Stimulated activated CD8-positive, alpha-beta memory T cell treated with anti-CD3 and anti-CD28 coated beads, Interleukin-2, amount 100 ng/mL, for 1 hour (primary cell): ENCODE measurements at places on chromosomes 4 and X.

GRCh38 chr4:45100956-45101818 lies 374.8 kb upstream of the GNPDA2 start:
- DNase-seq, result no peak

DNA sequence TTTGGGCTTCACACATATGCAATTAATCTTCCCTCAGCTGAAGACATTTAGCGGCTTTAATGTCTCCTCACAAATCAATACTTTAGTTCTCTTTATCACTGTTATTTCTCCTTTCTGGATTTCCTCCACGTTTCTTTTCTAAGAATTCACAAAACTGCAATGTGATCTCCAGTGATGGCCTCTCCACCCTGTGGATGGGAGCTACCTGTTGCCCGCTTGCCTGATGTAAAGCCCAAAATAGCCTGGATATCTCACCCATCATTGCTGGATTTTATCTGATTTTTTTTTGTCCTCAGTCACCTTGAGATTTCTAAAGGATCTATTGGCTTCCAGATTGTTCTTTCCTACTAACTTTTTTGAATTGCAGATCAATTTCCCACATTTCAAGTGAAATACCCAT lies 129.3 kb upstream of the FAM241A start:
- no peak for DNase-seq

GRCh38 chrX:133402830-133403625 lies 12.3 kb downstream of the GPC4 start:
- no peak for DNase-seq

GRCh38 chr4:38993683-38994082 lies 38.5 kb downstream of the TMEM156 start:
- DNase-seq, result no peak

DNA sequence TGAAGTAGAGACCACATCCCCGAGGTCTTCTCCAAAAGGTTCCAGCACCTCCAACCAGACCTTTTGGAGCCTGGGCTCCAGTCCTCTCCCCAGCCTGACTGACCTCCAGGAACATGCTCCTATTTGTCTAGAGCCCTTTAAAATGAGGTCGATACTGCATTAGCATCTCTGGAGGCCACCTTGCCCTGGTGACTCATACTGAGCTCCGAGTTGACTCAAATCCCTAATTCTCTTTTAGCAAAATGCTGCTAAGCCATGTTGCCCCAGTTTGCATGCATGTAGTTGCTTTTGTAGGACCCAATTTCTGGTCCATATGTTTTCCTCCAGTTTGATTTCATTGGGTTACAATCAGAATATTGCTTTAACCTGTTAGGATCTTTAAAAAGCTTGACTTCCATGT lies 43.5 kb upstream of the CITED1 start:
- no peak for DNase-seq

DNA sequence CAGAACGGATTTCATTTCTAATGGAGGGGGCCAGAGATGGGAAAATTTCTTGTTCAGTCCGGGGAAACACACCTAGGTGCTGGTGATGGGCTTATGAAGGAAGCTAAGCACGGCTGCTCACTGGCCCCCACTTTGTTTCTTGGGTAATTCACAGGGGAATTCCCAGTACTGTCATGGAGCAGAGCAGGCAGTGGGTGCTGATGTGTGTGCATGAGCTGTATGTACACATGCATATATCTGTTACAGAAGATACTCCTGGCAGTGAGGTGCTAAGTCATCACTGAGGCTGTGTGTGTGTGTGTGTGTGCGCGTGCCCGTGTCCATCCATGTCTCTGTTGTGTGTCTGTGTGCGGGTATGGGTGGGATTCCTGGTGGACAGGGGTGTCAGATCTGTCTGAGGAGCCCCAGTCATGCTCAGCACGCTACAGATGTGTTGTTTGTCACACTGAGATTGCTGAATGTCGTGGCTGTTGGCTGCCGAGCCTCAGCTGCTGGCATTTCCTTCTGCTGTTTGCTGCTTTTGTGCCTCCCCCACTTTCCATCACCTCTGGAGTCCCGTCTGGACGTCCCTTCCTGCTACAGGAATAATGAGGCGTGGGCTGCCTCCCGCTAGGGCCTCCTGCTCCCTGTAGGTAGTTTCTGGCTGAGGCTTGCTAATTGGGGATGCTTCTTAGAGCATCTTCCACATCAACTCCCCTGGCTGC lies 53.3 kb downstream of the JADE1 start:
- no peak for DNase-seq

DNA sequence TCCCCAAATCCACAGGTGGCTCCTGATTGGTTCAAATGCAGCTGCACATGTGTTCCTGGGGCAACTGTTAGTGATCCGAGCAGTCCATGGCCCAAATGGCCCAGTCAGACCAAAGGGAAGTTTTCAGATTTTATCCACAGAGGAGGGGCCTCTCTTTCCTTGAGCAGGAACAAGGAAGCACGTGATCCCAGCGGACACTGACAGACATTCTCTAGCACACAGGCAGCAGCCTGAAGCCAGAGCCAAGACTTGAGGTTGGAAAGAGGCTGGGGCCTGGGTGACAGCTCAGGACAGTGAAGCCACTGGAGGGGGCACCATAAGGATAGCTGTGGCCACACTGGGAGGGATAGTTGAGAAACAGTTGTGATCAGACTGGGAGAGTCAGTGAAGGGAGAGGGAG lies 3.5 kb upstream of the ZFP92 start:
- DNase-seq, result no peak

DNA sequence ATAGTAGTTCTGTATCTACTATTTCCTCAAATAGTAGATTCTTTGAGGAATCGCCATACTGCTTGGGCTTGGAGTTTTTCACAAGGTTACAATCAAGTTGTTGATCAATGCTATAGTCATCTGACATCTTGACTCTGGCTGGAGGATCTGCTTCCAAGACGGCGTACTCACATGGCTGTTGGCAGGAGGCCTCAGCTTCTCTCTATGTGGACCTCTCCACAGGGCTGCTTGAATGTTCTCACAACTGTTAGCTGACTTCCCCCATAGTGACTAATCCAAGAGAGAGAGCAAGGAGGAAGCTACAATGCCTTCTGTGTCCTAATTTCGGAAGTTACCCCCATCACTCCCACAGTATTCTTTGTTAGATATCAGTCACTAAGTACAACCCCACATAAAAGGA lies 10.3 kb downstream of the EGFL6 start:
- no peak for DNase-seq

DNA sequence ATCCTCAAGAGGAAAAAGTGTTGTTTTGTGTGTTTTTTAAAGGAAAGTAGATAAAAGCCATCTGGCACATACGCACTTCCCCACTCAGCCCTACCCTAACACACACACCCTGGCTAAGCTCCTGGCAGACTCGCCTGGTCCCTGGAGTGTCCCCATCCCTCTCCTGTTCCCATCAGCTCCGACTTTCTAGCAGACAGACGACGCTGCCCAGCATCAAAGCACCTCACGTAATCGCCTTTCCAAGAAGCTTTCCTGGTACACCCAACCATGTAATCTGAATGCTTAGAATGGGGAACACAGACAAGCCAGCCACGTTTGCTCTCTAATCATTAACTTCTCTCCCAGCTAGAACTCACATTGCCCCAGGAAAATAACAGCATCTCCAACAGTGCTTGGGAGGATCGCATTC lies 116.2 kb downstream of the AFAP1 start:
- no peak for DNase-seq

DNA sequence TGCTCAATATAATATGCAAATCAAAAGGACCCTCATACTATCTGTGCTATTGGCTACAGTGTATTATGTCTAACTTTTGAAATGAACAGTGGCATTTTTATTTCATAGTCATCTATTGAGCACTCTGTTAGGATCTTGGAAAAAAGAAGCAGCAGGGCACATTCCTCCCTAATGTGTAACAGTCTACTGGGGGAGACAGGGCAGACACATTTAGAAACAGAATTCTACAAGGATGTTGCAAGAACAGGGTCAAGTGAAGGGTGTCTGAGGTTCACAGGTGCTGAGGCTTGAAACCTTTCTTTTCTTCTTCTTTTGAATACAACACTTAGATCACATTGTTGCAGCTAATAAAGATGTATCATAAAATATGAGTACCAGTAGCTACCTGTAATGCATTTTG lies 129.7 kb upstream of the SLC4A4 start:
- DNase-seq, result no peak

GRCh38 chr4:6929812-6930464 lies 20.3 kb downstream of the TBC1D14 start:
- no peak for DNase-seq

DNA sequence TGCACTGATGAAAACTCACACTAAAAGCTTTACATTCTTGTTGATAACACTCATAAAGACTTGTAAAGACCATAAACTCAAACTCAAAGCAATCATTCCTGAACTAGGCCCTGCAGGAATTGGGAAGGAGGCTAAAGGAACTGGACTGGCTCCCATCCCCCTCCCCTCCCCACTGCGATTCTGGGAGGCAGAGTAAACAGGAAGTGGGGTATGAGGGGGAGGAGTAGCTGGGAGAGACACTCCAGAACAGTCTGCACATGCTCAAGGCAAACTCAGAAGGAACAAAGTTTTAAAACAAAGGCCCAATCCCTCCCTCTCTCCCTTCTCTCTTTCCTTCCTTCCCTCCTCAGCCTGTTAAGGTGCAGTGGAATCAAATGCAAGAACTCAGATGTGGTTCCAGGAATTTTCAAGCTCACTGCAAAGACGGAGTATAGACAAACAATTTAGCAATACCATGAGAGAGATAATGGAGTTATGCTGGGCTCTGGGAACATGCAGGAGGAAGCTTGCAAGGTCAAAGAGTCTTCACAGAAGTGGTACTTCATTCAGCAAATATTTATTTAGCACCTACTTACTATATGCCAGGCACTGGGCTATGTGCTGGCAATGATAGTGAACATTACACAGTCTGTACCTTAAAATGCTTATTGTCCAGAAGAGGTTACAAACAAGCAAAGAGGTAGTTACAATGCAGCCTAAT lies 15.9 kb downstream of the MID1IP1 start:
- DNase-seq, result no peak

- peak; percentile 2 for DNase-seq
Observed at GRCh38 chrX:155966876-155967275, 30.6 kb upstream of the IL9R start.

DNA sequence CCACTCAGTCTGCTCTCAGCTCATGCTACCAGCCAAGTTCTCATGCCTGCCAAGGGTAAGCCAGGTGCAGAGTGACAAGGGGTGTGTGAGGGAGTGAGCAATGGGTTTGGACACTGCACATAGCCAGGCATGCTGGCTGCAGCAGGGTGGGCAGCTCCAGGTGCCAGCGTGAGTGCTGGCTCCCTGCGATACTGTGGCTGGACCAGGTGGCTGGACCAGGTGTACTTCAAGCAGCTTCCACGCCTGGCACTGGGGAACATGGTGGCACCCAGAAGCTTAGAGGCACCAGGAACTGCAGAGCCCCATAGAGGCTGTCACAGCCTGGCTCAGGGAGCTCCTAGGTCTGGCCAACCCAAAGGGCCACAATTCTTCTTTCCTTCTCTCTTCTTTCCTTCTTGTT lies 234.9 kb upstream of the GIMD1 start:
- no peak for DNase-seq

GRCh38 chrX:17413228-17413627 lies 38.2 kb downstream of the NHS start:
- DNase-seq, result no peak

- no peak for DNase-seq
Observed at GRCh38 chr4:73917081-73917501, 47.9 kb downstream of the CXCL1 start.

DNA sequence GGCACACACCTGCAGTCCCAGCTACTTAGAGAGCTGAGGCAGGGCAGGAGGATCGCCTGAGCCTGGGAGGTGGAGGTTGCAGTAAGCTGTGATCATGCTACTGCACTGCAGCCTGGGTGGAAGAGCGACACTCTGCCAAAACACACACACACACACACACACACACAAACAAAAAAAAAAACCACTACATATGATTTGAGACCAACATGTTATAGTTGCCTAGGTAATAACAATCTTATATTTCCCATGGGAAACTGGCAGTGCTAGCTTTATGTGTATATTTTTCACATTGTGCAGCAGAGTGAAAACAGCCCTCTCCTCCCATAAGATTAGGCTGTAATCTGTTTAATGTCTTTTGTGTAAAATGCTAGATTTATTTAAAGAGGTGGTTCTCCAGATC lies 3.1 kb upstream of the FAM241A start:
- DNase-seq, result no peak

DNA sequence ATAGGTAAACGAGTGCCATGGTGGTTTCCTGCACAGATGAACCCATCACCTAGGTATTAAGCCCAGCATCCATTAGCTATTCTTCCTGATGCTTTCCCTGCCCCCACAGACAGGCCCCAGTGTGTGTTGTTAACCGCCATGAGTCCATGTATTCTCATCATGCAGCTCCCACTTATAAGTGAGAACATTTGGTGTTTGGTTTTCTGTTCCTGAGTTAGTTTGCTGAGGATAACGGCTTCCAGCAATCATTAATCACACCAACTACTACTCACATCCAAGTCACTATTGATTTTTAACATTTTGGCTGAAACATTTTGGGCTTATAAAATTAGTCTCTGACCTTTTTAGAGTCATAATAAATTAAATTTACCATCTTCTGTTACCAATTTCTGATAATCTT lies 205.3 kb downstream of the SPOCK3 start:
- DNase-seq, result no peak
